ENCODE measurements at places on chromosomes 4 and X.

DNA sequence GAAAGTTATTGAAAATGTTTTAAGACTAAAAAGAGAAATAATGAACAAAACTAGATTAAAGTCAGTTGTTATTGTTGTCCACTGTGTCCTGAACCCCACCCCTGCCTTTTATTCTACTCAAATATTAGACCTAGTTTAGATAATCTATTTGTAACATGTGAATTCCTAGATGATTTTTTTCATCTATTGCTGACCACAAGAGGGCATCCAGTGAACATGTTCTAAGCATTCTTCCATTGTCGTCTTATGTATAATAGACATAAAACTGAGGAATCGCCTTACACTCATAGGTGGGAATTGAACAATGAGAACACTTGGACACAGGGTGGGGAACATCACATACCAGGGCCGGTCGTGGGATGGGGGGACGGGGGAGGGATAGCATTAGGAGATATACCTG lies 36.4 kb upstream of the HPRT1 start:
- no peak for DNase-seq

GRCh38 chr4:76681996-76682395 lies 215.9 kb downstream of the SOWAHB start:
- no peak for DNase-seq

- peak; percentile 14 for DNase-seq
Observed at GRCh38 chrX:49915361-49916222, 6.8 kb upstream of the CLCN5 start.

DNA sequence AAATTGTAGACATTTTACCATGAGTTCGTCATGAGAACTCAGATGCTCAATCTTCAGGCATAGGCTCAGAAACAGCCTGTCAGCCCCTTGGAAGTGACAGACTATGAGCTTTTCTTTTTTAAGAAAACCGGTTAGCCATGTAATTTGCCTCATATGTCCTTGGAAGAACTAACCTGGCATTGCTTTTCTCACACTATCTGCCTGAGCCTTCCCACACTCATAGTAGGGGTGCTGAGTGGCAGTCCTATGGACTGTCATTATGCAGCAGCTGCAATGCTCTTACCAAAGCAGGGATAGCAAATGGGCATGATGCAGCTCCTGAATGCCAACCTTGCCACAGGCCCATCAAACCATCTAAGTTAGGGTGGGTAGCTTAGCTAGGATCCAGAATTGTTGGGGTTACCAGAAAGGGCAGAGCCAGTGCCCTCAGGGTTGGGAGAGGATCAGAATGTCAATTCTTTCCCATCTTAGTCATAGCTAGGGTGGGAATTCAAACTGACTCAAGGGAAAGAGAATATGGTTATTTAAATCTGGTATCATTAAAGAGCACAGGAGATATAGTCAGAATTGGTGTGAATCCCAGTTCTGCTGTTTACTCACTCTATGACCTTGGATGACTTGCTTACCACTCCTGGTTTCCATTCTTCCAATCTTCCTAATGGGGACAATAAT lies 230.6 kb upstream of the CPEB2 start:
- no peak for DNase-seq

GRCh38 chrX:100319716-100320115 lies 90.4 kb downstream of the PCDH19 start:
- DNase-seq = no peak

DNA sequence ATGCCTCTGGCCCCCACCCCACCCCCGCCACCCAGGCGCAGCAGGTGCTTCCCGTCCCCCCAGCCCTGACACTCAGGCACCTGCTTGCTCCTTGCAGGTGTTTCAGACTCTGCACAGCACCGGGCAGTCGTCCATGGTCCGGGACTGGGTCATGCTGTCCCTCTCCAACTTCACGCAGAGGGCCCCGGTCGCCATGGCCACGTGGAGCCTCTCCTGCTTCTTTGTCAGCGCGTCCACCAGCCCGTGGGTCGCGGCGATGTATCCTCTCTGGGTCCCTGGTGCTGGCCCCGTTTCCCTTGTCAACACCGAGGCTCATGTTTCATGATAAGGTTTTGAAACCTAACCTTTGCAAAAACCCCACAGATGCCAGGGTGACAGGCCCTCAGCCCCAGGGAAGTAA lies 10.2 kb upstream of the MSANTD1 start:
- DNase-seq = no peak

DNA sequence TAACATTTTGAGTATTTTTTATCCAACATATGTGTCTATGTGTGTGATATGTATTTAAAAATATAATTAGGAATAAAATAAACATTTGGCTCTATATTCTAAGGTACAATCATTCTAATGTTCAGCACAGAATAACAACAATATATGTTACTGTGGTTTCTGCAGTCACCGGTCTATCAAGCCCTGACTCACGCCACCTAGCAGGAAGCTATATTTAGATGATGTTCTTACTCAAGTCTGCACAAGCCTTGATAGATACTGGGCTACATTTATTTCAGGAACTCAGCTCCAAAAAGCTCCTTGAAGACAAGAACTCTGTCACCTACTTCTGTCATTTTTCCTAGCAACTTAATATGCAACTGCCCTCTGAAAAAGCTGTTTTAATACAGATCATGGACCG lies 152.0 kb upstream of the FTHL17 start:
- DNase-seq = peak; percentile 5

DNA sequence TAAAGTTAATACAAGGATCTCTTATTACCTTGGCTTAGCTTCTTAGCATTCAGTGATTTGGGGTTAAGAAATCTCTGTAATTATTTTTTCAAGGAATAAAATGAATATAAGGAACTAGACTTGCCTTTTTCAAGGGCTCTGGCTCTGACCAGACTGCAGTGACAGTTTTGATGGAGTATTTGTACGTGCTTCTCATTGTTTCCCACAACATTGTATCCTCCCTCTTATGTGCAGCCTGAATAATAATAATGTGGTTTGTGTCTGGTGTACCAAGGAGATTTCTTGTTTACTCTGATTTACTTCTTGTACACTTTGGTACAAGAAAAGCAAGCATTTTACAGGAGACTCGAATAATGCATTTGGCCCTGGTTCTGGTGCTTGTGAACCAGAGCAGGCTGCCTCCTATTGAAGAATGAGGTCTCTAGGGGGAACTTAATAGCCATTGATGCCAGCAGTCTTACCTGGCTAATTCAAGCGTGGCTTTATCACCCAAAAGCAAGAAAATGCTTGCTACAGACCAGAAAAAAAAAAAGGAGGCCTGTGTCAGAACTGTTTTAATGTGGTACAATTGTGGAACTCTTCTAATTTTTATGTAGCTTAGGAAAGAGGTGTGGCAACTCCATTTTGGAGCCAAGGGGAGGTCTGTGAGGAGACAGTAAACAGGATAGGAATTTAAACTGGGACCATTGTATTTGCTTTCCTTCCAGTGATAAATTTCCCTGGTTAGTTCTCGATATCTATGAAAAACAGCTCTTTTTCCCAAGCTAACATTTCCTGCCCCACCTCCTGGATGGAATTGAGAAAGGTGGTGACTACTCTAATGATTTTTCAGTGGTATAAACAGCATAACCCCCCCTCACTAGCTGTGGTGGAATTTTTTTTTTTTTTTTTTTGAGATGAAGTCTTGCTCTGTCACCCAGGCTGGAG lies 5.6 kb downstream of the OTC start:
- DNase-seq = no peak

DNA sequence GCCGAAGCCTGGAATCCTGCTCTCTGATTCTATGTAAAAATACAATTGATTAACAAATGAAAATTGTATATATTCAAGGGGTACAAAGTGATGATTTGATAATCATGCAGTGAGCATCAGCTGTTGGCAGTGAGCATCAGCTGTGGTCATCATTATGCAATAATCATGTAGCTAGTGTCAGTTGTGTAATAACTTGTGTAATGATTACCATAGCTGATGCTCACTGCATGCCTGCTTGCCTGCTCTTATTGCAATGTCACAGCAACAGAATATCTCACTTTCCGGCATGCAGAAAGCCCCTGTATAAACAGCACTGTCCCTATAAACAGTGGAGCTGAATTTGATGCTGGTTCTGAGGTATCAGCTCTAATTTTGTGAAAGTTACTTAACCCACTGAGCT lies 46.8 kb downstream of the SULT1B1 start:
- no peak for DNase-seq

DNA sequence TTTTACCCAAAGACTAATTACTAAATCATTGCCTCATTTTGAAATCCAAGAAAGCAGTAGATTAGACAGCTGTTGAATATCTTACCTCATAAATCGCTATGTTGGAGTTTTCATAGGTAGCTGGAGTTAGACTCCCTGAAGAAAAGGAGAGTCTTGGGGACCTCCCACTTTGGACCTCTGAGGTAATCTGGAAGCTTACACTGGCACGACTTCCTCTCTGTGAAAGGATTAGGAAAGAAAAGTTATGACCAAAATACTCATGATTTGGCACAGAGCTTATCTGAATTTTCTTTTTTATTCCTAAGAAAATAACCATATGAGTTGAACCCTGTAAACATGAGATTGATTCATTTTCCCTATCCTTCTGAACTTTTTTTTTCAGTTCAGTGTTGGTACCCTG lies 40.6 kb downstream of the GUCY2F start:
- no peak for DNase-seq

GRCh38 chrX:65985922-65986588 lies 53.8 kb downstream of the VSIG4 start:
- DNase-seq = peak; percentile 38

- peak; percentile 87 for DNase-seq
Observed at GRCh38 chr4:8594097-8595038, 1.8 kb downstream of the CPZ start.

GRCh38 chrX:6383917-6384316 lies 151.0 kb downstream of the VCX3A start:
- DNase-seq = no peak

GRCh38 chr4:159447296-159447695 lies 344.4 kb downstream of the RAPGEF2 start:
- no peak for DNase-seq

- DNase-seq = no peak
Observed at GRCh38 chr4:149291463-149291862, 524.2 kb downstream of the IQCM start.

DNA sequence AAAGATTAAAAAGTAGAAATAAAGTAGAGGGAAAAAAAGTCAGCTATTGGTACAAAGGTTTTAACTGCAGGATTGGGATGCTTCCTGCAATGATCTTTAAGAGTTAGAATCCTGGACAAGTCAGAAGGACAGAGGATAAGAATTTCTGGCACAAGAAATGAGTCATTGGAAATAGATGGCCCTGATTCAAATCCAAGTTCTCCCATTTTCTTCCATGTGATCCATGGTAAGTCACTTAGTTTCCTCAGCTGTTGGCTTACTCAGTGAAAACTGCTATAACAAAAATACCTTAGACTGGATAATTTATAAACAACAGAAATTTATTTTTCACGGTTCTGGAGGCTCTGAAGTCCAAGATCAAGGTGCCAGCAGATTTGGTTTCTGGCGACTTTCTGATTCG lies 13.3 kb upstream of the TBC1D19 start:
- no peak for DNase-seq

GRCh38 chr4:72553540-72554337 lies 15.3 kb downstream of the ADAMTS3 start:
- DNase-seq = no peak

DNA sequence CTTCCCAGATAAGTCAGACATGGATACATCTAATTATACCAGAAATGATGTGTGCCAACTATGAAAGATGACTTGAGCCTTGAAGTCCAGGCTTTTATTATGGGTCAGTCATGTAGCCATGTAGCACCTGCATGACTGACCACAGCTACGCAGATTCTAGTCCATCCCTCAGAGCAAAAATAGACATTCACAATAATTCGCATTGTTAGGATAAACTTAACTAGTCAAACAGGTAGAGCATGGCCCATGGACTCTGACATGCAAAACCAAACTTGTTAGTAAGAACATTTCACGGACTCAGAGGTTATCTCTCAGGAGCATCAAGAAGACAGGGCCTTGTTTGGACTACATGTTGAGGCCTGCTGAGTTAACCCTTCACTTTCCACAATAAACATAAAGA lies 132.6 kb downstream of the PWWP3B start:
- DNase-seq = no peak

- DNase-seq = no peak
Observed at GRCh38 chr4:162170509-162170908, 6.7 kb upstream of the FSTL5 start.
